ENCODE measurements at places on chromosomes 5 and 9.
A peak's percentile ranks its signal among the peaks of the same experiment; 100 is the strongest.

DNA sequence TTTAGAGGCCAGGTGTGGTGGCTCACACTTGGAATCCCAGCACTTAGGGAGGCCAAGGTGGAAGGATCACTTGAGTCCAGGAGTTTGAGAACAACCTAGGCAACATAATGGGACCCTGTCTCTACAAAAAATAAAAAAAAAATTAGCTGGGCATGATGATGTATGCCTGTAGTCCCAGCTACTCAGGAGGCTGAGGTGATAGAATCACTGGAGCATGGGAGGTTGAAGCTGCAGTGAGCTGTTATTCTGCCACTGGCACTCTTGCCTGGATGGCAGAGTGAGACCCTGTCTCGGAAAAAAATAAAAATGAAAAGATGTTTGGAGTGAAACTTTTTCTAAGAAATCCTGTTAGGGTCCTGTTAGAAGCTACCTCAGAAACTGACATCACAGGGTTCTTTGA, 24.2 kb downstream of the OCLN start:
- DNase-seq = no peak

DNA sequence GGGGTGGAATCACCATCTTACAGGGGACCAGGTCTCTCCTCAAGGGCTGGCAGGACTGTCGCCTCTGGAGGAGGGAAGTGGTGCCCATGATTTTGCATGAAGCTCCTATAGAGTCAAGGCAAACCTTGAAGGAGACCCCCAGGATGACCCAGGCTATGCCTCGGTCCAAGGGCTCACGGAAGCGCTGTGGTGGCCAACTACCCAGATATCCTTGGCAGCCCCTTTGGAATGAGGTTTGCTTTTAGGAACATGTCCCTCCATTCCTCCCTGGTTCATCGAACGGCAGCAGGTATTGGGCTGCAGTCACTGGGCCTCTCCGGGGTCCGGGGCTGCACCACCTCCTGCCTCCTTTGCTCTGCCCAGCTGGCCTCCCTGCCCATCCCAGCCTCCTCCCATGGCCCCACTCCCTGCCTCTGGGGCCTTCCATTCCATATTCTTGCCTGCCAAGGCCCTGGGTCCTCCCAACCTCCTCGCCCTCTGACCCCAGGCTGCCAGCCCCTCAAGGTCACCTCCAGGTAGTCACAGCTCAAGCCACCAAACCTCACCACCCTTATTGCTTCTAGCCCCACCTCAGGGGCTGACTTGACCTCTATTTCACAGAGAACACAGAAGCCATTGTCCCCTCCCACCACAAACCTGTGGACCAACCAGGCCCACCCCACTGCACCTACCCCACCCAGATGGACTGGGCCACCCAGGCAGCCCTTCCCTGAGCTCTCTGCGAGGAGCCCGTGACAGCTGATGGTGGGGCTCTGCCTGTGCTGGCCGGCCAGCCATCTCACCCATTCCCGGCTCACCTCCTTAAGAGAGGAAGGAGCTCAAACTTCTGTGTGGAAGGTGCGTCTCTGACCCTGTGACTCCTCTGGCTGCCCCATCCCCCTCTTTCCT, 3.6 kb upstream of the IL3 start:
- DNase-seq = no peak

DNA sequence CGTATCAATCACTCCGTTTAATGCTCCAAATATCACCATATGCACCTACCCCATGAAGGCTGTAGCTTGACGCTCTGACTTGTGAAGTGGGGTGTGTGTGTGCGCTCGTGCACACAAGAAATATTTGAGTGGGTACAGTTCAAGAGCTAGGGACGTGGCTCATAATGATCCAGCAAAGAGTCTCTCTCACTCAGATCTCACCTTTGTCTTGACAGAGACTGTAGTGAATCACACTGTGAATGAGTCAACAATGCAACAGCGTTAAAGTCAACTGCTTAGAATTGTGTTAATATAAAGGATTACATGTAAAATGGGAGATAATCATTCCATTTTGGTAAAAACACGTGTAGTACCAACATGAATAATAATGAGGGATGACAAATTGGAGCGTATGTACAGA, 119.4 kb downstream of the MED27 start:
- DNase-seq = no peak

- DNase-seq = no peak
Observed at GRCh38 chr5:136766456-136766855, 401.1 kb upstream of the TRPC7 start.

GRCh38 chr9:15696979-15697378, 144.1 kb downstream of the CCDC171 start:
- DNase-seq = no peak

DNA sequence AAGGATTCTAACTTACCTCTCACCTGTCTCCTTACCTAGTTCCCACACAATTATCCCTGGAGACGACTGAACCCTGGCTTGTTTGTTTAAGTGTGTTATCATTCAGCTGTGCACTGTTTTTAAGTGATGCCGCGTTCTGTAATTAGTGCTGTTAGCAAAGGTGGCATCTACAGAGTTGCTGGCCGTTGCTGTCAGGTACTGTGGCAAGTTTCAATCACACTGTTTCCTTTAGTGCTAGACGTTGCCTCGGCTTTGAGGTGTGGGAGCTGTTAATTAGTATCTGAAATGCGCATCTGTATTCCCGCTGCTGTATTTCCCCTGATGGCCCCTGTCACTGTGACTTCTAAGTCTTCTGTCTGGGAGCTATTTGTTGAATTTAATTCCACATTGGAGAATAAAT, 193.8 kb upstream of the GAS1 start:
- DNase-seq = no peak

DNA sequence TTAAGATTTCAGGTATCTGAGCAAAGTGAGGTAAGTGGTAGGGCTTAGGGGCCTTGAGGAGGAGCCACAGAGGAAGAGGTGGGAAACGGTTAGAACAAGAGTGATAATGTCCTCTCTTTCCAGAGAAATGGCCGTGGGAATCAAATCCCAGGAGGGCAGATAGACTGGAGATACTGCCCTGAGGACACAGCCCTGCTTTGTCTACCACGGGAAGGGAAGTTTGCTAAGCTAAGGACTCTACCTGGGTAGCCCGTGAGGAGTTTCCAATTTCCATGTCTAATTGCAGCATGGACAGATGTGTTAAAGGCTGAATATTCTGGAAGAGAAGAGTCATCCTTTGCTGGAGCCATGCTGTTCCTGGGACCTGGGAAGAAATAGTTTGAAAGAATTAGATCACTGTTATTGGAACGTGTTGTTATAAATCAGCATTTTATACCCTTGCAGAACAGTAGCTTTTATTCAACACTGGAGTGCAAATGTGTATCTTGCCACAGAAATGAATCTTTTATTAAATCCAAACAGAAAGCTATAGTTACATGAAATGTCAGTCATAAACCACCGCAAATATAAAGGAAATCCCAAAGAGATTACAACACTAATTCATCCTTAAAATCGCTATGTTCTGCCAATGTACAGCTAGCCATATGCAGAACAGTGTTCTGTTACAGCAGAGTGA, 133.2 kb upstream of the LHFPL2 start:
- no peak for DNase-seq

DNA sequence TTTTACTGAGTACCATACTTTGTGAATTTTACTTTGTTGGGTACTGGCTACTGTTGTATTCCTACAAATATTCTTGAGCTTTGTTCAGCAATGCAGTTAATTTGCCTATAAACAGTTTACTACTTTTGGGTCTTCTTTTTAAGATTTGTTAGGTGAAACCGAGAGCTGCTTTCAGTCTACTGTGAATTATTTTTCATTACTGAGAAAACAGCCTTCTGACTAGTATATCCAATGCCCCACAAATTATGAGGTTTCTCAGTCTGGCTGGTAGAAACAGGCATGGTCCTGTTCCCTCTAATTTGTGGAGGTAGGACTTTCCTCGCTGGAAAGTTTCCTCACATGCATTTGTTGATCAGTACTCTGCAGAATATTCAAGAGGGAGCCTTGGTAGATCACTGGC, 392.0 kb downstream of the ZSWIM6 start:
- no peak for DNase-seq

DNA sequence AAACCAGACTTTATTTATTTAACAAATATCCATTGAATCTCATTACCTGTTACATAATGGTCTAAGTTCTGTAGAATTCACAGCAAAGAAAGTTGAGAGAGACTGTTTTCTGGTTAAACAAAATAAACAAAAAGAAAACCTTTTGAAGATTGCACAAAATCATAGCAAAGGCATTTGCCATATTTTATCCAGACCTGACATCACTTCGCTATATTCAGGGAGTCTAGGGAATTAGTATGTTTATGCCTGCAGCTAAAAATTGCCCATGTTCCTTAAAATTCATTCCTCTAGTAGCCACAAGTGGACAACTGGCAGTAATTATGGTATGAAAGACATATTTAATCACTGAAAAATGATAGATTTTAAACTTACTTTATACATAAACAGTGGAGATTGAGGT, 577.0 kb upstream of the DAB2 start:
- no peak for DNase-seq

- DNase-seq = no peak
Observed at GRCh38 chr5:37075399-37075950, 173.7 kb downstream of the CPLANE1 start.

GRCh38 chr5:80837679-80838078, 122.5 kb upstream of the RASGRF2 start:
- DNase-seq = no peak

- DNase-seq = no peak
Observed at GRCh38 chr5:67196537-67197059, at the start of gene CD180. CD180 (minus strand) TSS chr5:67196799; CDS start chr5:67196641, 158 bp downstream.

- peak; percentile 32 for DNase-seq
Observed at GRCh38 chr5:178279723-178280438, 47.3 kb upstream of the PHYKPL start.

GRCh38 chr9:13186091-13186490, 93.4 kb downstream of the MPDZ start:
- no peak for DNase-seq

GRCh38 chr5:36878392-36879082, 2.0 kb downstream of the NIPBL start:
- DNase-seq = no peak

GRCh38 chr5:152329207-152329606, 75.9 kb downstream of the NMUR2 start:
- no peak for DNase-seq

GRCh38 chr5:76657091-76657490, 33.9 kb upstream of the F2RL2 start:
- no peak for DNase-seq

DNA sequence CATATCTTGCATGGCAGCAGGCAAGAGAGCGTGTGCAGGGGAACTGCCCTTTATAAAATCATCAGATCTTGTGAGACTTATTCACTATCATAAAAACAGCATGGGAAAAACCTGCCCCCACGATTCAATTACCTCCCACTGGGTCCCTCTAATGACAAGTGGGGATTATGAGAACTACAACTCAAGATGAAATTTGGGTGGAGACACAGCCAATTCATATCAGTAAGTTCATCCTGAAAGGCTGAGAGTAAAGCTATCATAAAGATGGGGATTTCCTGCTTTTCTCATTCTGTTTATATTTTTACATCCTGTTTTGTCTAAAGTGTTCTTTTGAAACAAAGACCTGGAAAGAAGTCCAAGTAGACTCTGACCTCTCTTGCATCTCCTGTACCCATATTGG, 28.9 kb upstream of the IL33 start:
- DNase-seq = no peak

GRCh38 chr5:52876456-52876855, 88.7 kb downstream of the ITGA1 start:
- DNase-seq = no peak

DNA sequence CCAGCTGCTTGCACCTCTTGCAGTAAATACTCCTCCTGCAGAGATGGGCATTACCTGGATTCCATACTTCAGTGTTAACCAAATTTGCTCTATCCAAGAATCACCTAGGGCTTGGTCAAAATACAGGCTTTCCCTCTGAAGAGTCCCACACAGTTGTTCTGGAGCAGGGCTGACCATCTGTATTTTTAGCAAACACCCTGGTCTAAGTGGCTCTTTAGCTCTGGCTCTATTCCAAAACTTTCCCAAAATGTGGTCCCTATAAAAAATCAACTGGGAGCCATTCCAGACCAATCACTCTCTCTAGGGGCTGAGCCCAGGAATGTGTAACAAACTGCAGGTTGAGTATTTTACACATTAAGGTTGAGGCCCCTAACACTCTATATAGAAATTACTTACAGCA, 153.7 kb downstream of the SPOCK1 start:
- no peak for DNase-seq

GRCh38 chr5:460273-460625, 17.3 kb downstream of the EXOC3 start:
- no peak for DNase-seq

GRCh38 chr5:111779922-111780292, 22.9 kb upstream of the NREP start:
- no peak for DNase-seq

DNA sequence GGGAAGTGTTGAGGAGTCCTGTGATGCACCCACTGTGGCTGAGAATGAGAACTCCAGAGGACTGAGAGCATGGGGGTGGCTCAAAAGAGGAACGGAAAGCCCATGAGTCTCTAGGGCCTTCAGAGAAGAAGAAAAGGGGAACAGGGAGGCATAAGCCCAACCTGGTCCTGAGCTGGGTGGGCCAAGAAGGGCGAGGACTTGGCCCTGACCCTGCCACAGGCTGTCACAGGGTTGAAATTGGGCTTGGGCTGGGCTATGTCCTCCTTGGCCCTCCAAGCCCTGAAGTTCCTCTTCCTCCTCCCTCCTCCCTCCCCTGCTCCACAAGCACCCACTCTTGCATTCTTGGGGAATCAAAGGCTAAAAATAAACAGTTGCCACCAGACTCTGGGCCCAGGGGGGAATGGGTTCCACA, 49.3 kb upstream of the PPARGC1B start:
- DNase-seq = no peak

- no peak for DNase-seq
Observed at GRCh38 chr9:92614763-92615461, 55.0 kb downstream of the IPPK start.

DNA sequence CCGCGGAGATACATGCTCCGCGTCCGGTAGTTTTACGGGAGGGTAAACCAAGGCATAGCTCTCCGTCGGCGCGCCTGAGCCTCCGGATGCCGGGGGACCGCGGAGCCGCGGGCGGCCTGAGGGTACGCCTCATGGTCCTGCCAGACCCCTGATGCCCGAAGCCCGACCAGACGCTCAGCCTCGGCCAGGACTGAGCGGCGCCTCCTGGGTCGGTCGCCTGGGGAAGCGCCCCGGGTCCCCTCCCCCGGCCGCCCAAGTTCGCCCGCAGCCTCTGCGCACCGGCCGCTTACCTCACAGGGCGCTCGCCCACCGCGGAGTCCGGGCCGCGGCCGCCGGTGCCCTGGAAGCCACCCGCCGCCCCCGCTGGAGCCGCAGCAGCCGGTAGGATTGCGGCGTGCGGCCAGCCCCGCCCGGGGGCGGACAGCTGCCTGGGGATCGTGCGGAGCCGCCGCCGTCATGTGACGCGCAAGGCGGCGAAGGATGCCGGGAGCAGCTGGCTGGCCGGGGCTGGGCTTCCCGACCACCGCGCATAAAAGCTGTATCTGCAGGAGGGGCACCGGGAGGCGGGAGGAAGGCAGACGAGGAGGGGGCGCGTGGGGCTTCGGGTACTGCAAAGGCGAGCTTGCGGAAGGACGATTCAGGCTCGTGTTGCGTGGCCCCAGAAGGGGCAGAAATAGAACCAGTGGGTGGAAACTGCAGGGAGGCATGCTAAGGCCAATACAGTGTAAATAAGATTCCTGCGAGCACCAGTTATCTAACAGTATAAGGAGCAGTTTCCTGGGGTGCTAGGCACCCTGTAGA, at the start of gene FBXO10:
FBXO10 (minus strand) TSS at position 460 of the 801 bp plus-strand sequence. CDS start 34,612 bp downstream, outside the sequence.
- DNase-seq = peak; percentile 3

All from stimulated activated CD8-positive, alpha-beta memory T cell treated with anti-CD3 and anti-CD28 coated beads, Interleukin-15, amount 100 ng/mL, for 1 hour (primary cell).